Renal pelvis (tissue), 12 donors: ENCODE measurements at places on chromosomes 11 and 22. TPM values are rescaled to one million over a fixed set of nuclear protein-coding genes. Genes with fewer than 3 reads are reported as not detected.
A peak's percentile ranks its signal among the peaks of the same experiment; 100 is the strongest.

- DNase-seq = no peak
Observed at GRCh38 chr22:29226351-29226981, 20.8 kb downstream of the EMID1 start.

DNA sequence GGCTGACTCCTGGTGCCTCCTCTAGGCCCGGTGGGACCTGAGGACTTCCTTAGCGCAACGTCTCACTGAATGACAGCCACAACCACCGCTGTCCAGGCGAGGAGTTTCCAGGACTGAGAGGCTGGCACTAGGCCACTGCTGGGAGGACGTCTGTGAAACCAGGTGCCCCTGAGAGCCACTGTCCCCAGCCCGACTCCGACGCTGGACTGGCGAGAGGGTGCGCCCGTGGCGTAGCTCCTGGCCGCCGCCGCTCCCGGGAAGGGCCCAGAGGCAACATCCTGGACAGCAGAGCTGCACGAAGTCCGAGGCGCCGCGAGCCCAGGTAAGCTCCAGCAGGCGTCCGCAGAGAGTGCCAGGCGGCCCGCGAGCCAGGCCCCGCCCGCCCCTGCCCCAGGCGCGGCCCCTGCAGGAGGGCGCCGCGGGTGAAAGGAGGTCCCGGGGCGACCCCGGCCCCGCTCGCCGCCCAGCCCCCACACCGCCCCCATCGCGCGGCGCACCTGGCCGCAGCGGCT, 525 bp downstream of the DGCR2 start:
- DNase-seq = peak; percentile 30

GRCh38 chr22:42001121-42001520, 2.5 kb downstream of the WBP2NL start:
- no peak for DNase-seq

- DNase-seq = no peak
Observed at GRCh38 chr11:69648679-69649575, 8.0 kb downstream of the CCND1 start.

GRCh38 chr22:48980918-48981317, 846.8 kb downstream of the BRD1 start:
- no peak for DNase-seq

DNA sequence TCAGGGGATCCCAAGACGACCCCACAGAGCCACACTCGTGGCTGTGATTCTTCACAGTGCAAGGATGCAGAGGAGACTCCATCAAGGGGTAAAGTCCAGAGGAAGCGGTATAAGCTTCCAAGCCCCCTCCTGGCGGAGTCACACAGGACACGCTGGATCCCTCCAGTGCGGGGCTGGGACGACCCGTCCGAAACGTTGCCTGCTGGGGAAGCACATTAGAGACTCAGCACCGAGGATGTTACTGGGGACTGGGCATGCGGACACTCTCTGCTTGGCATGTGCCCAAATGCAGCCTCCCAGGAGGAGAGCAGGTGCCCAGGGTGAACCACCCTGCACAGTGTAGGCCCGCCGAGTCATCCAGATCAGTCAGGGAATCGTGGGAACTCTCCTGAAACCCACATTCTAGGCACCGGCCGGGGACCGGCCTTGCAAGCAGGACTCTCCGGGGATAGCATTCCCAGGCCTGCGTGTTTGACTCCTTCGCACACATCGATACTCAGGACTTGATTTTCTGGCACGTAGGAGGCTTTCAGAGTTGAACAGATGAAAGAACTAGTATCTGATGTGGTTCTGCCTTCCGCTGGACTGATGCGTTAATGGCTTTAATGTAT, 229.8 kb downstream of the TBC1D22A start:
- no peak for DNase-seq

DNA sequence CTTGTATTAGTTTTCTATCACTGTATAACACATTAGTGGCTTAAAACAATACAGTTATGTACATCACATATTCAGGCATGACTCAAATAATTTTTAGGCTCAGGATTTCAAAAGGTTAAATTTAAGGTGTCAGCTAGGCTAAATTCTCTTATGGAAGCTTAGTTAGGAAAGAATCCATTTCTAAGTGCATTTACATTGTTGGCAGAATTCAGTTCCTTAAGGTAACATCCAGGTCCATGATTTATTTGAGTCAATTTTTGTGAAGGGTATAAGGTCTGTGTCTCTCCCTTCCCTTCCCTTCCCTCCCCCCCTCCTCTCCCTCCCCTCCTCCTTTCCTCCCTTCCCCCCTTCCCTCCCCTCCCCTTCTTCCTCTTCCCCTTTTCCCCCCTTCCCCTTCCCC, 399.0 kb upstream of the CNTN5 start:
- no peak for DNase-seq

GRCh38 chr11:124602193-124602592, 9.0 kb upstream of the PANX3 start:
- no peak for DNase-seq

- DNase-seq = no peak
Observed at GRCh38 chr11:36540998-36541397, 26.8 kb upstream of the RAG1 start.

DNA sequence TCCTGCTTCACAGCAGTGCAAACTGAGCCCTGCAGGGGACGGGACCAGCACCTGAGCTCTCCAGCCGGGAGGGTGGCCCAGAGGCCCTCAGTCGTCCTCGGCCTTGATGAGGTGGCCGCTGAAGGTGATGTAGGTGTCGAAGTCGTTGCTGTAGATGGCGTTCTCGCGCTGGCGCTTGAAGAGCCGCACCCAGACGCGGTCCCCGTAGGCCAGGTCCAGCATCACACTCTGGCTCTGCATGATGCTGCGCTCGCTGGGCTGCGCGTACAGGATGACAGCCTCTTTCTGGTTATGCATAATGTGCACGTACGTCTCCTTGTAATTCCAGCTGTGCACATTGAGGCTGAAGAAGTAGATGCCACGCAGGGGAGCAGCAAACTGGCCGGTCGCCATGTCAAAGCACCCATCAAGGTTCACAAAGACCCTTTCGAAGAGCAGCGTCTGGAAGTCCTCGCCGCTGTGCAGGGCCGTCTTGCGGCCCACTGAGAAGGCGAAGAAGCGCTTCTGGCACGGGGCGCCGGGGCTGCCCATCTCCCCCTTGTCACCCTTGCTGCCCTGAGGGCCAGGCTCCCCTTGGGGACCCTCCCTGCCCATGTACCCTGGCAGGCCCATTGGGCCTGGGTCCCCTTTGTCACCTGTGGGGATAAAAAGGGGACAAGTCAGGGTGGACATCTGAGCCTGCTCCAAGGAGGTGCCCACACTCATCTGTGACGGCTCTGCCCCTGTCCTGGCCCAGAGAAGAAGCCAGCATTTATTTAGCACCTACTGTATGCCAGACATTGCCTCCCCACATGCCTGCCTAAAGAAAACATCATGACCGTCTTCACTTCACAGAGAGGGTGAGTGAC, 5.7 kb downstream of the C1QTNF6 start:
- no peak for DNase-seq

DNA sequence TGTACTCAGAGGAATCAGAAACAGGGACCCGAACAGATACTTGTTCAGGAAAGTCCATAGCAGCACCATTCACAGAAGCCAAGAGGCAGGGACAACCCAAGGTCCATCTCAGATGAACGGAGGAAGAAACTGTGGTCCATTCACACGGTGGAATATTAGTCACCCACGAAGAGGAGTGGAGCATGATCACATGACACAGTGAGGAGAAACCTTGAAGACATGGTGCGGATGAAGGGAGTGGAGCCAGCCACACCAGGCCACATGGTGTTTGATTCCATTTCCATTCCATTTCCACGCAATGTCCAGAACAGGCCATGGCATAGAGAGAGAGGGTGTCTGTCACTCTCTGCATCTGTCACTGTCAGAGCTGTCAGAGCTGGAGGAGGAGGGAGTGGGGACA, 30.7 kb downstream of the NADSYN1 start:
- DNase-seq = no peak

- DNase-seq = no peak
Observed at GRCh38 chr11:131145791-131146190, 224.6 kb upstream of the NTM start.

- DNase-seq = no peak
Observed at GRCh38 chr22:41862530-41863266, 29.8 kb downstream of the SREBF2 start.

- no peak for DNase-seq
Observed at GRCh38 chr22:49825436-49825835, 2.2 kb downstream of the BRD1 start.

- DNase-seq = no peak
Observed at GRCh38 chr22:45064313-45065278, 54.8 kb upstream of the PHF21B start.

- no peak for DNase-seq
Observed at GRCh38 chr11:62999156-62999555, 14.4 kb upstream of the SLC22A6 start.

GRCh38 chr11:111559800-111560464, 19.4 kb downstream of the LAYN start:
- DNase-seq = no peak

- DNase-seq = no peak
Observed at GRCh38 chr22:25028841-25029141, 76.3 kb downstream of the KIAA1671 start.

GRCh38 chr11:19919050-19919561, 206.5 kb downstream of the NAV2 start:
- no peak for DNase-seq

DNA sequence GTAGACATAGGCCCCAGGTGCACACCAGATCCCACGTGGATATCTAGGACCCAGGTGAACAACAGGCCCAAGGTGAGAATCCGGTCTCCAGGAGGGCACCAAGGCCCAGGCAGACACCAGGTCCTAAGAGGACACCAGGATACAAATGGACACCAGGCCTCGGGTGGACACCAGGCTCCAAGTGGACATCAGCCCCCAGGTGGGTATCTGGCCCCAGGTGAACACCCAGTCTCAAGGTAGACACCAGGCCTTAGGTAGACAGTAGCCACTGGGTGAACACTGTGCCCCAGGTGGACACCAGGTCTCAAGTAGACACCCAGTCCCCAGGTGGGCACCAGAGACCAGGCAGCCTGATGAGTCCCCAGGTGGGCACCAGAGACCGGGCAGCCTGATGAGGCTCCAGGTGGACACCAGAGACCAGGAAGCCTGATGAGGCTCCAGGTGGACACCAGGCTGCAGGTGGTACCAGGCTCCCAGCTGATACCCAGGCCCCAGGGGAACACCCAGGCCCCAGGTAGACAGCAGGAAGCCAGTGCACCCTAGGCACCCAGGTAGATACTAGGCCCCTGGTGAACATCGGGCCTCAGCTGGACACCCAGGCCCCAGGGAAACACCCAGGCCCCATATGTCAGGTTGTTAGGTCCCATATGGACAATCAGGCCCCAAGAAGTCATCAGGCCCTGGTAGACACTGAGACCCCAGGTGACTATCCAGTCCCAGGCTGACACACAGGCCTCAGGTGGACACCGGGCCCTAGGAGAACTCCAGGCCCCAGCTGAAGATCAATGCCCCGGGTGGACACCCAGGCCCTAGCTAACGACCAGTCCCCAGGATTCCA, 55.1 kb upstream of the SEPTIN5 start:
- DNase-seq = no peak

DNA sequence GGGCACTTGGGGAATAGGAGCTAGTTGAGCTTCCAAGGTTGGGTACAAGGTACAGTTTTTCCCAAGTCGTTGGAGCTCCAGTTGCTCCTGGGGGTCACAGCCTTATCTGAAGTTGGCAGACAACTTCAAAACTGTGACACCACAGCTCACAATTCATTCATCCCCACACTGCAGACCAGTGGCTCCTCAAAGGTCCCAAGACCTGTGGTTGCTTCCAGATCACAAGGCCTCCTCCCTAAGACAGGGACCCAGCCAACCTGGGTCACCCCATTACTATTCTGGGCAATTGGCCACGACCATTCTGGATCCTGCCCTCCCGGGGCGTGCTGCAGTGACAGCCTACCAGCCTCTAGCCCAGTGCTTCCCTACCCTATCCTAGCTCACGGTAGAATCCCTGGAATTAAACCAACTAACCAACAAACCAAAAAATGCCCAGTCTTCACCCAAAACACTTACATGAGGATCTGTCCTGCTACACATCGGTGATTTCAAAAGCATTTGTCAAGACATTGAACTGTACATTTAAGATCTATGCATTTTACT, 862 bp upstream of the PDXP start:
- no peak for DNase-seq

DNA sequence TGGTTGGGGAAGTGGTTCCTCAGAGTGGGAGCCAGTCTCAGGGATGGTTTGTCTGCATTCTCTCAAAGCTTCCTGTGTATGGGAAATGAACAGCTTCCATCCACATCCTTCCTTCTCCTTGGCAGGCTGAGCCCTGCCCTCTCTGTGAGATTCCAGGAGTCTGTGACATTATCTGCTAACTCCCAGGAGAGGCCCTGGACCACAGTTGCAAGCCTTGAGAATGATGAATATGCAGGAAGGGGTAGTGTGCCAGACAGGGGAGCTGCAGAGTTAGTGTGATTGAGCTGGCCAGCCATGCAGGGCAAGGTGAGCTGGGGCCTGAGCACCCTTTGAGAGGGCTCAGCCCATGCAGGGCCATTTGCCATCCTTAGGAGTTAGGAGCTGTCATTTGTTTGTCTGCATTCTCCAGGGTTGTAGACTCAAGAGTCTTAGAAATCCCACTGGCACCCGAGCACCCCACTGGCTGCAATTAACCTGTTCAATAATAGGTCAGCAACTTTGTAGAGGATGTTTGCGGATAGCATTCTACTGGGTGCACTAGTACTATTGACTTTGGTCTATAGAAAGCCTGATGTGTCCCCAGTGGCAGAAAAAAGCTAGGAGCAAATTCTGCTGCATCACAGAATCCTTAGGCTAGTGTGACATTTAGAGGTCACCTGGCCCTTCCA, 299.0 kb upstream of the CADM1 start:
- no peak for DNase-seq

GRCh38 chr11:60159284-60159683, 23.6 kb downstream of the MS4A6A start:
- no peak for DNase-seq

GRCh38 chr11:3671334-3672254, at the start of gene CHRNA10:
Gene CHRNA10, minus strand, starts transcription at chr11:3671384. Its CDS starts 72 bp downstream, at chr11:3671312.
- DNase-seq = peak; percentile 37

DNA sequence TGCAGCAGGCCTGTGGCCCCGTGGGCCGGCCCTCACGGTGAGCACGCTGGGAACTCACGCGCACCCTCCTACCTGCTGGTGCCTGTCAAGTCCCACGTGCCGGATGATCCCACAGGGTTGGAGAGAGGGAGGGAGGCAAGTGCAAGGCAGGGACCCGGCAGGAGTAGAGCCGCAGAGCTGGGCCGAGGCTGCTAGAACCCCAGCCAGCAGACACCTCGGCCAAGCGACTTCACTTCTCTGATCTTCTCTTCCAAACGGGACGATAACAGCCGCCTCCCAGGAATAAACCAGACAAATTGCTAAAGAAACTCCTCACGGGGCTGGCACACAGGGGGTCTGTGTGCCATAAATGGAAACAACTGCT, 1232.8 kb downstream of the TBC1D22A start:
- no peak for DNase-seq

KCNJ1 gene
- polyA plus RNA-seq = 71.7 TPM

LGALS12 gene
- 0.34 TPM for polyA plus RNA-seq

ZNF214 gene
- 11.9 TPM for polyA plus RNA-seq

FOXRED1 gene
- polyA plus RNA-seq = 30.4 TPM

CNTN5 gene
- polyA plus RNA-seq = 14.5 TPM

FOSL1 gene
- 0.14 TPM for polyA plus RNA-seq

SEPTIN5 gene
- 27.2 TPM for polyA plus RNA-seq

RIC3 gene
- 19.1 TPM for polyA plus RNA-seq

POTEH gene
- not detected for polyA plus RNA-seq
